ENCODE measurements at places on chromosomes 1 and 21.

GRCh38 chr1:34324879-34325440, 148.3 kb downstream of the C1orf94 start:
- no peak for DNase-seq

DNA sequence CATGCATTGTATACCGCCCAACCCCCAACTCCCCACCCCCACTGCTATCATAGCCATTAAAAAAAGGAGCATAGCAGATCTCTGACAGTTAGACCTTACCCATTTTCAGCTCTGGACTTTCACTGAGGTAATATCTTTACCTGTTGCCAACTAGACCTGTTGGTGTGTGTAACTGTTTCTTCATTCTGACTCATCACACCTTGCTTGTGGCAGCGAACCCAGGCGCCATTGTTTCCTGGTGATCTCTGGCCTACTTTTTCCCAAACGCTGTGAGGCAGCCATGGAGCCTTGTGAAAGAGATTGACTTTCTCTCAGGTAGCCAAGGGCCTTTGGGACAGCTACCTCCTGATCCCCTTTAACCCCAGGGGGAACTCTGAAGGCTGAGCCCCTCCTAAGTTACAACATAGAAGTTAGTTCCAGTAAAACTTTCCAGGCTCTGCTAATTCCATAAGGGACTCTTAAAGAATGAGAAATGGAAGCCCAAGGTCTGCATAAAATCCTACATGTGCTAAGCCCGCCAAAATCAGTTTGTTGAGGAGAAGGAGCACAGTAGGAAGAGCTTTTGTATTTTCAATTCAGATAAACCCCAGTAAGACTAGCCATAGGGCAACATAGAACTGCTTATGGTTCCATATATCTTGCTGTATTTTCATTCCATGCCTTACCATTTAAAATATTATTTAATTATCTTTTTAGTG, 196.1 kb upstream of the CAMK1G start:
- DNase-seq, result peak; percentile 34

DNA sequence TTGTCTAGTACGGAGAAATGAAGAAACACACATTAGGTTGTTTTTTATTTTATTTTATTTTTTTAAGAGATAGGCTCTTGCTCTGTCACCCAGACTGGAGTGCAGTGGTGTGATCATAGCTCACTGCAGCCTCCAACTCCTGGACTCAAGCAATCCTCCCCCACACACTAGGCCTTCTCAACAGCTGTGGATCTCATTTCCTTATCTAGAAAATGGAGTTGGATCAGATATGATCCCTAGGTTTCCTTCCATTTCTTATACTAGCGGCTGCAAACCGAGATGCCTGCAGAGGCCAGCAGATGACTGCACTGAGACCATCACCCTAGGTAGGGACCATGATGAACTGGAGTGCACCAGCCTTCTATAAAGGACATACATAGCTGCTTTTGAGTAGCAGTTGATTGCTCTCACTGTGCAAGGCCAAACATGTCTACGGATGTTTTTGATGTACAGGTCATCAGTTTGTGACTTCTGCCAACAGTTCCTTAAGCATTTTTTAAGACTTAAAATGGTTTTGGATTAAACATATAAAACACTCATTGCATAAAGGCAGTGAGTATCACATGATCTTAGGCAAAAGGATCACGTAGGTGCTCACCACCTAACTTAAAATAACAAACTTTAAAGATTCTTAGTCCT, 11.4 kb upstream of the KLHL12 start:
- DNase-seq, result peak; percentile 20

- no peak for DNase-seq
Measured at GRCh38 chr1:244076740-244077139, 25.7 kb downstream of the ZBTB18 start.

DNA sequence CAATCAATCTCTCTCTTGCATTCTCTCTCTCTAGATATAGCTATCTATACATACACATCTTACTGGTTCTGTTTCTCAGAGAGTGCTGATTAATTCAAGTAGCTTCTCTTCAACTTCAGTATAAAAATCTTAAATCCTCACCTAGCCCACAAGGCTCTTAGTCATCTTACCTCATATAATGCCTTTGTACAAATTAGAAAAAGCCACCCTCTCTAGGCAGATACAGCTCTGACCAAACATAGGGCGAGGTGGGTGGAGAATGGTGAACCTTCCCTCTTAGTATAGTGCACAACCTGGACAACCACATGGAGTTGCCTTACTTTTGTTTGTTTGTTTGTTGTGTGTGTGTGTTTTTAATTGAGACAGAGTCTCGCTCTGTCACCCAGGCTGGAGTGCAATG, 5.1 kb upstream of the INAVA start:
- no peak for DNase-seq

DNA sequence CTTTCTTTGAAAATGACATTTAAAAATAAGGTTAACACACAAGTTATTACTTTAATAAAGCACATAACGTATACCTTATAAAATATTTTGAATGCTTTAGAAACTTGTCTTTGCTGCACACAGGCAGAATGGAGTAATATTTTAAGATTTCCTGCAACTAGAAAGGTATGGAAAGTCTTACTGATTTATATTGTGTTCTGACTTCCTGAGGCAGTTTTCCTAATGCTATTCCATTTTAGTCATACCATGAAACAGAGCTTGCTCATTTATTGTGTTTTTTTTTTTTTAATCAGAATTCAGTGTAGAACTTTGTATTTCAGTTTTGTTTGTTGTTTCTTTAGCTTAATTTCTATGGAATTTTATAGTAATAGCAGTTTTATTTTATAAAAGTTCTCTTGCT, 60.9 kb upstream of the S1PR1 start:
- DNase-seq, result no peak

DNA sequence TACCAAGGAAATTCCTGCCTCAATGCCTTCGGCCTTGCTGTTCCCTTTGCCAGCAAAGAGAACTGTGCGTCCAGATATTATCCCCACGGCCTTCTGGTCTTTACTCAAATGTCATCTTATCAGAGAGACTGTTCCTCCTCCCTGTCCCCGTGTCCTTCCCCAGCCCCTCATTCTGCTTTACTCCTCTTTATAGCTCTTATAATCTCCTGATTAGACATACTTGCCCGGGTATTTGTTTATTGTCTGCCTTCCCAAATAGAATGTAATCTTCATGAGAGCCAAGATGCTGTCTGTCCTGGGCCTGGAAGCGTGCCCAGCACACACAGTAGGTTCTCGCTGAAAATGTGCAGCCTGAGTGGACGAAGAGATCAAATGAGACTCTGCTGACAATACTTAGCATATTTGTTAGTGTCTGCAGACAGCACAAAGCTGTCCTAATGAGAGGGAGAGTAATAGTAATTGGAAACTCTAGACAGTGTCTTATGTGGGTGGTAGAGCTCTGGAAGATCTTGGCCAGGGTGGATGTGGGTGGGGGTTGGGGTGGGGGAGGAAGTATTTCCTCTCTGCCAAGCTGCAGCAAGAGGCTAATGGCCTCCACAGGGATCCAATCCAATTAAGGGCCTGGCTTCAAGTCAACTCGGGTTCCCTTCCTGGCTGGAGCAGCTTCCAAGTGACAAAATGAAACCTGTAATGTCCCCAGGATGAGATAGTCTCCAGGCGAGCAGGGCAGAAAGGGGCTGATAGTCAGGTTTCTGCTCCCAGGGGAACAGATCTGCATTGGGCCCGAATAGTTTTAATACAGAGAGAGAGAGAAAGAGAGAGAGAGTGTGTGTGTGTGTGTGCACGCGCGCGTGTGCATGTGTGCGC, 9.5 kb upstream of the CLIC4 start:
- DNase-seq, result no peak

DNA sequence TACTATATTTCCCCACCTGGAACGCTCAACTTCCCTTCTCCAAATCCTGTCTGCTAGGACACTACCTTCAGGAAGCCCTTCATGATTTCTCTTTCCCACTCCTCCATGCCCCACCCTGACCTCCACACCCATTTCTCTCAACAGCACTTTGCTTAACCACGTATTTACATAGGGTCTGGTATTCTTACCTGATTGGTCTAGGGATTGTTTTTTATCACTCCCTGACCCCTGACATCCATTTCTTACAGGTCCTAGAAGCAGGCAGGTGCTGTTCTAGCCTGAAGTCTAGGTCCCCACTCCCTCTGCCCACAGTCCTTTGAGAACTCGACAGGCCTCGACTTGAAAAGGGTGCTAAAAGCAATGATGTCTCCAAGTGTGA, 47.5 kb downstream of the DMAP1 start:
- DNase-seq, result no peak

DNA sequence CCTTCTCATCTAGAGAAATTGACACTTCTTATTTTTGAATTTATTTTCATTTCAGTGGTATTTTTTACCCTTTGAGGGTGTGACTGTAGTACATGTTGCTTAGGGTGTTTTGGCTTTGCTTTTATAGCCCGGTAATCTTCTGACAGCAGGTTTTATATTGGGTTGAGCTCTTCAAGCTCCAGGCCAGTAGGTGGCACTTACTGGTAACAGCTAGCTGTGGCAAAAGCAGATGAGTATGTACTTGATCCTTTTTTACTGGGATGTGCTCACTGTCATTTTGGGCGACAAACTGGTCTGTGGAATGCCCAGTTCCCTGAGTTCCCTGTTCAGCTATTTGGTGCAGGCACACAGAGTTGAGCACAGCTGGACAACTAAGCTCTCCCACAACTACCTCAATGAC, 916.2 kb upstream of the B3GALT2 start:
- DNase-seq, result peak; percentile 69

GRCh38 chr1:71116729-71117128, 35.9 kb upstream of the ZRANB2 start:
- no peak for DNase-seq

GRCh38 chr21:39714331-39714730, 30.7 kb upstream of the IGSF5 start:
- DNase-seq, result peak; percentile 7

DNA sequence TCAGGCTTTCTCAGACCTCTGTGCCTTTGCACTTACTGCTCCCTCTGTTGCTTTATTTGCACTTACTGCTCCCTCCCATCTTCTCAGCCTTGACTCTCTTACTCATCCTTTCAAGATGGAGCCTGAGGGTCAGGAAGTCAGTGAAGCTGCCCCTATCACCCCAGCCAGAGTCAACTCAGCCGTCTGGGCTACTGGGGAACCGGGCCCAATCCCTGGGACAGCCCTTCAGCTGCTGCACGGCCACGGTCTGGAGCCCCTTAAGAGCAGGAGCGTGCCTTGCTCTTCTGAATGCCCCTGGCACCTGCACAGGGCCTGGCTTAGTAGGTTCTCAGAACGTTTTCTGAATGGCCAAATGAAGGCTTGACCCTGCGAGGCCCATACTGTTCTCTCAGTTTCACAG, 244.4 kb downstream of the FOXD2 start:
- no peak for DNase-seq

GRCh38 chr21:29166853-29167252, 36.4 kb downstream of the MAP3K7CL start:
- no peak for DNase-seq

GRCh38 chr1:226649780-226650179, 89.3 kb downstream of the ITPKB start:
- peak; percentile 49 for DNase-seq

- no peak for DNase-seq
Measured at GRCh38 chr1:177216587-177217202, 45.9 kb downstream of the BRINP2 start.

GRCh38 chr1:196680107-196680506, 28.3 kb downstream of the CFH start:
- DNase-seq, result no peak

GRCh38 chr1:10682449-10683309, 113.8 kb downstream of the CASZ1 start:
- peak; percentile 52 for DNase-seq

DNA sequence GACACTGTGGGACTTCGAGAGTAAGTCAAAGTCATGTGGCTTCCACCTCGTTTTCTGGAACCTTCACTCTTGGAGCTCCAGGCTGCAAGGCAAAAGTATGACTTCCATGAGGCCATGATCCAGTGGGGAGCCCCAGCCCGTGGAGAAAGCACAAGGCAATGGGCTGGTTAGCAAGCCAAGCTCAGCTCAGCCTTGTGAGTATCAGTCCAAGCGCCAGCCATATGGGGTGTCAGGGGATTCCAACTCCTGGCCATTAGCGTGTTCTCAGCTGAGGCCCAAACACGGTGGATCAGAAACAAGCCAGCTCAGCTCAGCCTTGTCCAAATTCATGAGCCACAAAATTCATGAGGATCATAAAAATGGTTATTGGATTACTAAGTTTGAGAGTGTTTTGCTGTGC, 261.0 kb downstream of the RHOU start:
- no peak for DNase-seq

GRCh38 chr1:182041615-182042014, 19.9 kb downstream of the ZNF648 start:
- no peak for DNase-seq

DNA sequence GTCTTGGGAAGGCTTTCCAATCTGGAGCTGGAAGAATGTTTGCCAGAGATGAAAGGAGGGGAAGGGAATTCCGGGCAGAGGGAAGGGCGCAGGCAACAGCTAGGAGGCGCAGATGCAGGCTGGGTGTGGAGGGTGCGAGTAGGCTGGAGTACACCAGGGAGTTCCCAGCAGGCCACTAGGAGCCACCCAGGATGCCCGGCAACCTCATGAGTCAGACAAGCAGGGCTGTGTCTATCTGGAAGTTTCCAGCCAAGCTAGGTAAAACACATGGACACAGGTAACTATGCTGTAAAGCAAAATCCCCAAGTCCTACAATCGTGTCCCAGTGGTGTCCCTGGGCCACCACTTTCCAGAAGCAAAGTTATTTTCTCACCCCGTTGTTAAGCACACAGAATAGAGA, 990 bp upstream of the NBL1 start:
- DNase-seq, result peak; percentile 82

DNA sequence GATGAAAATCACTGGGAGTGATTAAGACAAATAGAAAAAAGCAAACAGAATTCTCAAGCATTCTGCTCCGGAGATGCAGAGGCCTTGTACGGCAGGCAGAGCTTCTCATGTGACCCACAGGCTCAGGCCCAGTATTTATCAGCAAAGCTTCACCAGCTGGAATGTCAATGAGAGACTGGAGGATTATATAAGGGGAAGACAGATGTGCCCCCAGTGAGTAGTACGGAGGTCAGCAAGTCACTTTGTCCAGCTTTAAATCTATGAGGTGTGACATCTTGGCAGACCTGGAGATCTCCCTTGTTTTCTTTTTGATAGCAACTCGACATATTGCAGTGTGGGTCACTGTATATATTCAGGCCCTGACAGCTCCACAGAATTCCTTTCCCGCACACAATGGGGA, 106.8 kb downstream of the HHIPL2 start:
- DNase-seq, result no peak
